Activated T-cell treated with anti-CD3 and anti-CD28 coated beads, Interleukin-2, amount 50 U/mL, for 24 hours (primary cell): ENCODE measurements at places on chromosomes 6 and 20.

DNA sequence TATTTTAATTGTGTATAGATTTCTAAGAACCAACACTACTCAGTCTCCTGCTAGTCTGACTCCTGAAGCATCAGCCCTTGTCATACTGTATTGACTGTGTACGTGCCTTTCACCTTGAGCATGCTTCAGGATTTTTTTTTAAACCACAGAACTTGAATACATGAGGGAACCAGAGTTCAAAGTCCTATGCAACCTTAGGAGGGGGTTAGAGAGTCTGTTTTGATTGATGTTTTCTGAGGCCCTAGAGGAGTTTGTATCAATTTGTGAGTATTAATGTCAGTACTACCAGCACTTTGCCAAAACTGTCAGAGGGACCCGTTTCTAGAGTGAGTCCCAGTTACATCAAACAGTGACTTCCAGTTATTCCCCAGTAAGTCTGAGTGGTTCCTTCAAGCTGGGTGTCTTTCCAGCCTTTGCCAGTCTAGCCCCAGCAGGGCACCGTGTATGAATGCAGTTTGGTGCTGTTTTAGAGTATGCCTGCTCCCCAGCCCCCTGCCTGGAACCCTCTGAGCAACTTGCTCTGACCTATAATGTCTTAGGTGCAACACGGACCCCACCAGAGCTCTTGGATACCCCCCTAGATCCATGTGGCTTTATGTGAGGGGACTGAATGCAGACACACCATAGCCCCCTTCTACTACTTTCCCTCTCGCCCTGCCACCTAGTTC, 8.5 kb downstream of the TP53INP2 start:
- DNase-seq, result no peak

GRCh38 chr6:43705996-43706395, 18.4 kb upstream of the MRPS18A start:
- no peak for DNase-seq

DNA sequence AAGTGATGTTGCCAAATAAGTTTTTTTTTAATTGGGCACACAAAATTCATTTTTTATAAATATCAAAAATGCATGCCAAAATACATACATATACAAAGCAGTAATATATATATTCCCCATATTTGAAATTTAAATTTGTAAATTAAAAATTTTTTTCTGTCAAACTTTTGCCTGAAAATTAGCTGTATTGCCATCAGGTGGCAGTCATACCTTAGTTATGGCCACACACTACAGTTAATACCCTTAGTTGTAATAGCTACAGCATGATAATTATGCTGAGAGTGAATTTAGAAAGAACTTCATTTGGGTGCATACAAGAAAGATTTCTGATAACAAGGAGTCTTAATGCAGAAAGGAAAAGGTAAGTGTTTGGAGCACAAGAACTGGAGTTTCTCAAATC, 46.2 kb upstream of the SDHAF4 start:
- DNase-seq, result no peak

DNA sequence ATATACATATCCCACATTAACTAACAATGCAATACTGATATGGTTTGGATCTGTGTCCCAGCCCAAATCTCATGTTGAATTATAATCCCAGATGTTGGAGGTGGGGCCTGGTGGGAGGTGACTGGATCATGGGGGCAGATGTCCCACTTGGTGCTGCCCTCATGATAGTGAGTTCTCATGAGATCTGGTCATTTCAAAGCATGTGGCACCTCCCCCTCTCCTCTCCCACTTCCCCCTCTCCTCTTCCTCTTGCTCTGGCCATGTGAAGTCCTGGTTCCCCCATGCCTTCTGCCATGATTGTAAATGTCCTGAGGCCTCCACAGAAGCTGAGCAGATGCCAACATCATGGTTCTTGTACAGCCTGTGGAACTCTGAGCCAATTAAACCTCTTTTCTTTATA, 71.2 kb downstream of the FYN start:
- DNase-seq, result no peak

DNA sequence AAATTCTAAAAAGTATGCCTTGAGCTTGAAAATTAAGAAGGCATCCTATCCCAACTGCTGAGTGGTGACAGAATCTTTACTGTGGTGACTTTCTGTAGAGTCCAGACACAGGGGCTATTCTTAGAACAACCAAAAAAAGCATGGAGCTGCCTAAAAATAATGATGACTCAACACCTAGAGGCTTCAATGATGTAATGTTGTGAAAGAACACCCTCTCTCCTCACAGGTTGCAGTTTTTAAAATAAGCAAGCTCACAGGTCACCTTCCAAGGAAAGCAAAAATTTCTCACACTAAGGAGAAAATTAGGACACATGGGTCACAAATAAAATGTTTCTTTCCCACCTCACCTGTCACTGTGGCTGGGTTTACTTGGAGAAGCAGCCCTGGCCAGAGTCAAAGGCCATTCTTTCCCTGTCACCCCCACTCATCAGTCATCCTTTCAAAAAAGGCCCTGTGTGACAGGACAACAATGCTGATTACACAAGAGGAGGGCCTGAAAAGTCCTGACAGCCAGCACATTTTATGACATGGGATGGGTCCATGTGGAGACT, 53.5 kb downstream of the RCAN2 start:
- no peak for DNase-seq

DNA sequence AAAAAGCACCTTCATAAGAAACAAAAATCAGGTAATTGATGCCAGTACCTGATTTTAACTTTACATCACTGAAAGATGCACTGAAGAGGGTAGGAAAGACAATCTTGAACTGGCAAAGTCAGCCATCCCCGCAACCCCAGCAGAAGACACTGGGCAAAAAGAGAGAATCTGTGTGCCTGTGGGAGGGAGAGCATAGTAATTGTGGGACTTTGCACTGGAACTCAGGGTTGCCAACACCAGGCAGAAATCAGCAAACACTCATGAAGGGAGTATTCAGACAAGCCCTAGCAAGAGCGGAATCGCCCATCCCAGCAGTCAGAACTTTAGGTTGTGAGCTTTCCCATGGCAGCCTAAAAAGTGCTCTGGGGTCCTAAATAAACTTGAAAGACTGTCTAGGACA, 344.6 kb upstream of the GJE1 start:
- DNase-seq, result no peak

GRCh38 chr6:106894978-106895702, 79.4 kb downstream of the CD24 start:
- no peak for DNase-seq

GRCh38 chr6:19492636-19493405, 344.3 kb upstream of the ID4 start:
- DNase-seq, result no peak

GRCh38 chr6:89299466-89299850, 15.6 kb downstream of the GABRR2 start:
- DNase-seq, result no peak

GRCh38 chr20:58393299-58393698, 4.3 kb downstream of the VAPB start:
- no peak for DNase-seq

GRCh38 chr6:71419217-71420094, 130.8 kb downstream of the OGFRL1 start:
- no peak for DNase-seq

DNA sequence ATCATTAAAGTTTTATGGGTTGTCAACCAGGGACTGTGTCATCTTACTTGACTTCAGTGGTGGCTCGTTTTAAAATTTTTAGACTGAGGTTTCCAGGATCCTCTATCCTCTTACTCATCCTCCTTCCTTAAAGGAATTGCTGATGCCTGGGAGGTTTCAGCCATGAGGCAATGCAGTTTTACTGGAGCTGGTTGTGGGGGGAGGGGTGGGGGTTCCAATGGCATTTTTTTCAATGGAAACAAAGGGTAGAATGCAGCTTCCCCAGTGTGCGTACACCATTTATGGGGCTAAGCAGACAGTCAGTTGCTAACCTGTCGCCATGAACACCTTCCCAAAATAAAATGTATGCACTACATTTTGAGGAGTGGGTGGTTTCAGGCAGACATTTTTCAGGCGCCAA, 88.0 kb downstream of the METTL24 start:
- DNase-seq, result no peak

GRCh38 chr6:73803562-73804241, 107.7 kb downstream of the CD109 start:
- no peak for DNase-seq

DNA sequence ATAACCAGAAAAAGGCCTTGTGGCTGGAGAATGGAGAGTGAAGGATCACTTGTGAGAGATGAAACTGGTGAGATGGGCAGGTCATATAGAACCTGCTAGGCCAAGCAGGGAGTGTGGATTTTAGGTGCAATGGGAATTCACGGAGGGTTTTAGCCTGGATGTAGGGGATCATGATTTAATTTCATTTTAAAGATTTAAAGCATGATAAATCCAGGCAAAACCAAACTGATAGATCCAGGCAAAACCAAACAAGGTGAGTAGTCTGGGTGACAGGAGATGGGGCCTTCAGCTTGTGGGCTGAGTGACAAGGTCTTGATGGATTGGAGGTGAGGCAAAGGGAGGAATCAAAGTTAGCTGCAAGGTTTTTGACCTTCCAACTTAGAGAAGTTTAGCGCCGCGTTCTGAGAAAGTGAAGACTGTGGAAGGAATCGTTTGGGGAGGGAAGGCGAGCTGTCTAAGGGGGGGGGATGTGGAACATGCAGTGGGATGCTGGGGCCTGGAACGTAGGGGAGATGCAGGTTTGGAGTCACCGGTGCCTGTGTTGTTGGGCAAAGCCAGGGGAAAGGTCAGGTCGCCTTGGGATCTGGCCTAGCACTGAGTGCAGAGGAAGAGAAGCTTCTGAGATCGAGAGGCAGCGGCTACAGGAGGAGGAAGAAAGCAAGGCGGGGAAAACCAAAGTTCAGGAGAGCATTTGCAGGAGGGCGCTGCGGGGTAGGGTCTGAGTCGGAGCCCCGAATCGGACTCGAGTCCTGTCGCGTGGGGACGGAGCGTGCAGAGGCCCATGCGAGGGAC, 1.3 kb upstream of the PLCG1 start:
- no peak for DNase-seq
